Stimulated activated CD4-positive, alpha-beta T cell treated with anti-CD3 and anti-CD28 coated beads, Interleukin-4, amount 100 ng/mL, for 1 hour (primary cell): ENCODE measurements at places on chromosomes 3 and 15.

DNA sequence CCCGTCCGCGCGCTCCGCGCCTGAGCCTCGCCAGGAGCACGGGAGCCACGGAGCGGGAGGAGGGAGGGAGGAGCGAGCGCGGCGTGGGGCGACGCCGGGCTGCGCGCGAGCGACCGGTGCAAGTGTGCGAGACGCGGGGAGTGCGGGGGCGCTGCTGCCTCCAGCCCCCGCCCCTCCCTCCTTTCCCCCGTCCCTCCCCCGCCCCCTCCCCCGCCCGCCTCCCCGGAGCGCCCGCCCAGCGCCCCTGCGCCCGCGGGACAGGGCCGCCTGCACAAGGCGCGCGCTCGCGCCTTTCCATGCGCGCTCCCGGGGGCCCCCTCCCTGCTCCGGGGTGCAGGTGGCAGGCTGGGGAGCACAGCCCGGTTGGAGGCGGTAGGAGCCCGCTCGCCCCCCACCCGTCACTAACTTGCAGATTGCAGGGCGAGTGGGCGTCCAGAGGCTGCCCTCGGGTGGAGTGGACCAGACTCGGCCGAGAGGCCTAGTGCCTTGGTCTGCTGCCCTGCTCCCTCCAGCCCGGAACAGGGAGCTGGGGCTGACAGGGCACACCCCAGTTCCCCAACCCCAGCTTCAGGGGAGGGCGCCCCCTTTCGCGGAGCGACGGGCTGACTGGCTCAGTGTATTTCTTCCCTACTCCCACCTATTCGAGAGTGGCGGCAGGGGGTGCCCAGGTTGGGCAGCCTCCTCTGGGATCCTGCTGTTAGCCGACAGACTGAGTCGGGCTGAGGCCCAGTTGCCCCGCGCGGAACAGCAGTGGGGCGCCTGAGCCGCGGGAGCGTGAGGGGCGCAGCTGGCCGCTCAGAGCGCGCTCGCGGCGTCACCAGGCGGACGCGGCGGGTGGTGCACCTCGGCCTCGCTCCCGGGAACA, at the start of gene WNT7A:
Gene WNT7A, minus strand, starts transcription at position 126 of the 865 bp plus-strand sequence. CDS start 255 bp downstream, outside the sequence.
- DNase-seq: peak; percentile 69

DNA sequence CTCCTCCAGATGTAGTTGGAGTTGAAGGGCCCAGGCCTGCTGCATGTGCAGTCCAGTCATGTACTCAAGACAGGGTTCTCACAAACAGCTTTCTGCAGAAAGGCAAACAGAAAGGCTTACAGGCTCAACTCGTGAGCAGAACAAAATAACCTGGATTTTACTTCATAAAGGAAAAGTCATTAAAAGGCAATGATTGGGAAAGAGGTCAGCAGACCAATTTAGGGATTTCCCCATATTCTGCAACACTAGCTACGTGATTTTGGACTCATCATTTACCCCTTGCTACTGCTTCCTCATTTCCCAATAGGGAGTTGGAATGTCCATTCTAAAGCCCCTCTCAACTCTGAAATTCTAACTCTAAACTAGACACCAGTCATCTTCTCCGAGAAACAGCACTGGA, 18.1 kb downstream of the METTL6 start:
- DNase-seq: no peak

- no peak for DNase-seq
Observed at GRCh38 chr15:42152921-42153698, 3.3 kb downstream of the PLA2G4F start.

DNA sequence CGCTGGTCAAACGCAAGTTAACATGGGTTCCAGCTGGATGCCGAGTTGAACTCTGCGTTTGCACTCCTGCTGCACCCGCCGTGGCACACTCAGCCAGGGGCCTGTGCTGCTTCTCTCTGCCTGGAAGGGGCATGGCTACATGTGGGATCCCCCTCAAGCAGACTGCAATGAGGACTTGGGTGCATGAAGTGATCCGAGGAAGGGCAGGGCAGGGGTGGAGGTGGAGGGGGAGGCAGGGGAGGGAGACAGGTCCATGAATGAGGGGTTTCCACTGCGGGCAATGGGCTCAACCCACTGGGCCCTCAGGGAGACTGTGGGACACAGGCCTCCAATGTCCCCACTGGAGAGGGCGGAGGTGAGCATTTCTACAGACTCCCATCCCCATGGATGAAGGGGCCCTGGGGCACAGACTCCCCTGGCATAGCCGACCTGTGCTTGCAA, 141.6 kb upstream of the MEF2A start:
- no peak for DNase-seq

GRCh38 chr3:15505479-15506165, 15.9 kb downstream of the COLQ start:
- DNase-seq: no peak

GRCh38 chr15:67505675-67506572, 15.0 kb upstream of the C15orf61 start:
- DNase-seq: no peak

DNA sequence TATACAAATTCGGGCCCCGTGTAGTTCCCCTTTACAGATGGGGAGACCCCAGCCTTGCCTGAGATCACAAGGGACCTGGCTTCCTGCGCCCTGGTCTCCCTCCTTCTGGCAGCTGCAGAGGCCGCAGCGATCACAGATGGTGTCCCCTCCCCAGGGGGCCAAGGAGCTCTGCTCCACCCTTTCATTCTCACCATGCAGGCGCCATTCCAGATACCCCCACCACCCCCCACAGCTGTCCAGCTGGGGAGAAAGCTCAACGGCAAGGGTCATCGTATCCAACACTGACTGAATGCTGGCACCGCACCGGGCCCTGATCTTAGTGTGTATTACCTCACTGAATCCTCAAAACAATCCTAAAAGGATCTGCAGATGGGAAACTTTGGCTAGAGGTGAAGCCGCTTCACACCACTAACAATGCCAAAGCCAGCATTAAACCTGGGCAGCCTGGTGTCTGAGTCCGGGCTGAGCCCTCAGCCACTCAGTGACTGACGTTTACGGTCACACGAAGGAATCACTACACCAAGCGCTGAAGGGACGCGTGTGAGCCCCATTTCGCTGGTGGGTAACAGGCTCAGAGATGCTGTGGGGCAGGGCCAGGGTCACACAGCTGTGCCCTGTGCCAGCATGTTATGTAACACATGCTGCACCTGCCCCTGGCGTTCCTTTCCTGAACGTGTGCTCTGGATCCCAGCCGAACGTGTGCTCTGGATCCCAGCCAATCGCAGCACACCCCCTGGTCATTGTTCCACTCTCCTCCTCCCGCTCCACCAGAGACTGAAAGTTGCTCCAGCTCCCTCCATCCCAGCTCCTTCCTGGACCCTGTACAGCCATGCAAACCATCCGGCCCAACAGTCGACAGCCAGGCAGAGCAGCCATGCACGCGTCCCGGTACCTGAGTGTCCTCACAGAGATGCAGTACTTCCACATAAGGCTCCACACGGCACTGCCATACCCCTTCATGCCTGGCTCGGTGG, 51.8 kb downstream of the IQSEC1 start:
- no peak for DNase-seq

DNA sequence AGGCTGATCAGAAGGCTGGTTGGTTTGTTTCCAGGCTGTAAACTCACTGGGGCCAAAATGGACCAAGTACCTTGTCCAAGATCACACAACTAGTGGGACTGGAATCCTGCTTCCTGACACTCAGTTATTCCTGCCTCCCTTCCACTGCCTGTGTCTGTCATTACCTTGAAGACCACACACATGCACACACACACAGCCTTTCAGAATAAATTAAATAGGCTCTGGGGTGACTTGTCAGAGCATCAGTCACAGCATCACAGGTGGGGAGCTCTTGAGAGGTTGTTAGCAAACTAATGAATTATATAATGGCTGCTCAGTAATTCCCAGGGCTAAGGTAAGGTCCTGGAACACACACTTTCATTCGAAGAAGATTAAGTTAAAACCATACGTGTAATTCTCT, 231.8 kb downstream of the UACA start:
- no peak for DNase-seq

GRCh38 chr3:18446149-18446825, 21.1 kb upstream of the SATB1 start:
- no peak for DNase-seq

DNA sequence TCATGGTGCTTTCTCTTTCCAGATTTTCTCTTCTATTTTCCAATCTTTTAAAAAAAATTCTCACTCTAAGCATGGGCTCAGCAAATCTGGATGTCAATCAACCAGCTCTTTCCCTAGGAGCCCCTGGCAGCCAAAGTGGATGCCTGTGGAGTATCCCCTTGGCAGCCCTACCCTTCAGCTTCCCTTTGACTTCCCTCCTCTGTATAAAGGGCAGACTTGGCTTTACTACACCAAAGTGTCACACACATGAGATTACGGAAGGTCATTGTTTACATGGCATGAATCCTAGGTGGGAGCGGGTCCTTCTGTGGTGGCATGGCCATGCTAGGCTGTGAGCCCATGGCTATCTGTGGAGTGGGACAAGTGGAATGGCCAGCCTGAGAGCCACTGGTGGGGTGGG, 379.9 kb downstream of the GABRB3 start:
- DNase-seq: no peak

DNA sequence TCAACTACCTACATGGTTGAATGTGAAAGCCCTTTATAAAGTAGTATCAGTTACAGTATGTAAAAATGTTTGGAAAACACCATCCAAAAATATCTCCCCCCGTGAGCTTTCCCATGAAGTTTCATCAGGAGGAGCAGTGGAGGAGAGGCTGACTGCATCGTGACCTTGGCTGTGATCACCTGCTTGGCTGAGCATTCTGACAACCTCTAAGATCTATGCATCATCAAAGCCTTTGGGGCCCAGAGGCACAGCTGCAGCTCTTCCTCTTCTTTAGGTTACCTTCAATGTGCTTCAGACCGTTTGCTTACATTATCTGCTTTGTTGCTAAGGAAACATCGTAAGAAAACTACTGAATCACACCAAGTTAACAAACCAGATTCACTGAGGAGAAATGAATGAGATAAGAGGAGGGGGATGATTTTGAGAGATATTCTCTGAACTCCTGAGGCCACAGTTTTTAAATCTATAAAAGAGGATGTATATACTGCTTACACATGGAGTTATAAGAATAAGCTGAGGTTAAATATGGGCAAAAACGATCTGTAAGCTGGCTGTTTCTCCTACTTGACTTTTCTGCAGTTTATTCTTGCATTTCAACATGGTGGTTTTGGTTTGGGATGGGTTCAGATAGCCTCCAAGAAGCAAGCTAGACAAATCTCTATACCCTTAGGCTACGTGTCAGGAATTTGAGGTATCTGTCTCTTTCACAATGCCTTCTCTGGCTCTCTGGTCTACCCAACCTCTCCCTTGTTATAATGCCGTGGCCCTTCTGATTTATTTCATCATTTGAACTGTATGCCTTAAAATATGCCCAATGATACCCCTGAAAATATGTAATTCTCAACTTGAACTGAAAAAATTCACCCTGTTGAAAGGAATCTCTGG, 4.0 kb downstream of the GCSAM start:
- peak; percentile 40 for DNase-seq

DNA sequence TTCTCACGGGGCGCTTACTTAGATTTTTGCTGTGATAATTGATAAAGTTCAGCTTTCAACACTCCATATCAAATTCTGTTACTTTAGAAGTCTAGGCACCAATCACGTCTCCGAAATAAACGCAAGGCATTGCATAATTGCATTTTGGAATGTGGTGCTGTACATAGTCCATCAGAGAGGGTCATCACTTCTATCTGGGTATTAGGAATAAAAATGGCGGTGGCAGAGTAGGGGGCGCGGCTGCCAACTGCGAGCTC, 365 bp upstream of the UQCC5 start:
- DNase-seq: no peak

GRCh38 chr15:66651198-66651597, 50.8 kb upstream of the SMAD6 start:
- DNase-seq: no peak

DNA sequence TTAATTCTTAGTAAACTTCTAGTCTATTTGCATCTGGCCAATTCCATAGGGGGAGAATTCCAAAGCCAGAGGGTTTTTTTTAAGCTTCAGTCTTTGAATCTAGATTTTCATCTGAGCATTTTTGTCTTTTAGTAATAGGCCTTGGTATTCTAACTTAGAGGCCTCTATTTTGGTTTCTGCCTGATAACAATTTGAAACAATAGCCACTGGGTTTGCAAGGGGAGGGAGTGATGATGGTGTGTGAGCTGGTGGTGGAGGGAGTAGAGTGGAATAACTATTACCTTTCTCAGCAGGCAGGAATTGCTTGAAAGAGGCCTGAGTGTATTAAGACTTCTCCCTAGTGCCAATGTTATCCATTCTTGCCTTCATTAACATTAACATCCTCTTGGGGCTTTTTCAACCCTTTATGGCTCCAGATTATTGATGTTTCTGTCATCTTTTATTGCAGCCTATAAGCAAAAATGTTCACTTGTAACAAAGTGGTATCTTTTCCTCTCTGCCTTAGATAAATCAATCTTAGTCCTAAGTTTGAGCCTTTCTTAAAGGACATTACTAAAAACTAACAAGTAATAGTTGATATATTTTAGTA, 26.5 kb upstream of the TCF12 start:
- no peak for DNase-seq

GRCh38 chr3:46884929-46885328, 7.4 kb downstream of the PTH1R start:
- no peak for DNase-seq

DNA sequence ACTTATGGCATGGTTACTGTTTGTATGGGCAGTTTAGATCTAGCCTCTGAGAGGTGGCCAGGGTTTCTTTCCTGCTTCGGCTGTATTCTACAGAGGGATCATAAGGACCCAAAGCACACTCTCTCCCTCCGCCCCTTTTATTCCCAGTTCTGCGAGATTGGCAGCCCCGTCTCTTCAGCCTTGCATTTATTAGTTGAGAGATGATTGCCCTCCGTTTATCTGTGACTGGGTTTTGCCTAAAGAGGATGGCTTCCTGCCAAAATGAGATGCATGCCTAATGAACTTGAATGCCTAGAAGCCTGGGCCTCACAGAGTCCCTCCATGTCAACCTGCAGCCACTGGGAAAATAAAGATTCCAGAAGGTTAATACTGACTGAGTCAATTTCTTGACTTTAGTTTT, 97.1 kb upstream of the CHL1 start:
- no peak for DNase-seq

GRCh38 chr15:90609242-90610180, 79.8 kb downstream of the CRTC3 start:
- DNase-seq: no peak

- DNase-seq: no peak
Observed at GRCh38 chr3:110397115-110397514, 674.5 kb upstream of the NECTIN3 start.

DNA sequence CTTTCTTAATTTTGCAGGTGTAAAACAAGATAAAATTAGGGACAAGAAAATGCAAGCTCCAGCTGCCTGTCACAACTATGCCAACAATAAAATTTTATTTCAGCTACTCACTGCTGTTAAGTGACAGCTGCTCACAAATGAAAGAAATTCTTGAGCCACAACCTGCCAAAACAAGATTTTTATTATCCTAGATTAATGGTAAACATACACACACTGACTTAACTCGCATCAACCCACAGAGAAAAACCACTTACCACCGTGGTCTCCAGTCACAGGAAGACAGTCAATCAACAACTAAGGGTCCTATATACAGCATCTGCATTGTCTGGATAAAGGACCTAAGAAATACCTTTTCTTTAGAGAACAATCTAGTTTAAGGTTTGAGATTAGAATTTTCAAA, 31.3 kb downstream of the EFL1 start:
- no peak for DNase-seq

- DNase-seq: no peak
Observed at GRCh38 chr15:92892201-92892555, 7.9 kb upstream of the CHD2 start.
